ENCODE measurements at places on chromosomes 11 and 22. TPM values are rescaled to one million over a fixed set of nuclear protein-coding genes. Genes with fewer than 3 reads are reported as not detected.

FIBIN gene
- 13.8 TPM for total RNA-seq

OR9G1 gene
- total RNA-seq = not detected

KCNJ4 gene
- 89.0 TPM for total RNA-seq

SLC25A45 gene
- 9.2 TPM for total RNA-seq

SMTNL1 gene
- not detected for total RNA-seq

SMIM38 gene
- total RNA-seq = 0.18 TPM

RANBP1 gene
- 37.2 TPM for total RNA-seq

PRODH gene
- total RNA-seq = 3.7 TPM

SLC22A9 gene
- total RNA-seq = not detected

KCNQ1OT1 gene
- total RNA-seq = 0.56 TPM
